Cortex of kidney (tissue), 1 donor: ENCODE measurements at places on chromosomes 4 and X.

GRCh38 chr4:68494688-68495087 is 47.4 kb downstream of the TMPRSS11E start:
- DNase-seq: no peak

DNA sequence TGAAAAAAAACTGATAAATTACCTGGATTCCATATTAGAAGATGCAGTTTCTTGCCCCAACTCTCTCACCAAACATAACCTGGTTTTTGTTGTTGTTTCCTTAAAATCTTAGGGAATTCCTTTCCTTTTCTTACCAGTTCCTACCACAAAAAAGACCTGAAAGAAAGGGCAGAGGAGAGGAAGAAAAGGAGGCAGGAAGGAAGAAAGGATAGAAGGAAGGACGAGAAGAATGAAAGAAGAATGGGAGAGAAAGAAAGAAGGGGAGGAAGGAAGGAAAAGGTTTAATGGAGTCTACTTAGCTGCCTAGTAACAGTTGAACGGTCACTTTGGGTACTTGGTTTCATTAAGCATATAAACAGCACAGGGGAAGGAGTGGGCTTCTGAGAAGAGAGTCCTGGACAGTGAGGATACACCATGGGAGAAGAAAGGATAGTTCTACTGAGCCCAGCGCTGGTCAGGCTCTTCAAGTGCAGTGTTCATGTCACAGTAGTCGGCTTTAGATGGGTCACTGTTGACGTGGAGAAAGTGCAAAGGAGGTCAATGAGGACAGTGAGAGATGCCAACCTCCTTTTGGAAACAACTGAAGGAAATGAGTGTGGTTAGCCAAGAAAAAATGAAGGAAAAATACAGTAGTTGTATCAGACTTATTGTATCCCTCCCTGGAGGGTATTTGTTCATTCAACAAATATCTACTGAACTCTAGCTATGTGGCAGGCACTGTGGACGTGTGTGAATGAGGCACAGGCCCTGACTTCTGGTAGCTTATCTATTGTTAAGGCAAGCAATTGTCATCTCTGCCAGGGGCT is 1.1 kb upstream of the CHIC2 start:
- DNase-seq: no peak

- no peak for DNase-seq
These were observed 54.1 kb upstream of the DDIT4L start for GRCh38 chr4:100244347-100244746.

GRCh38 chrX:123153846-123154335 is 30.2 kb upstream of the GRIA3 start:
- DNase-seq: no peak

GRCh38 chrX:25020391-25020904 is 4.7 kb upstream of the ARX start:
- DNase-seq: no peak
